Ureter (tissue), 1 donor: ENCODE measurements at places on chromosomes 6 and 20. TPM values are rescaled to one million over a fixed set of nuclear protein-coding genes. Genes with fewer than 3 reads are reported as not detected.
A peak's percentile ranks its signal among the peaks of the same experiment; 100 is the strongest.

The TPD52L1 gene
- total RNA-seq = 54.8 TPM

GRCh38 chr20:54649511-54649962 lies 174.1 kb downstream of the DOK5 start:
- DNase-seq = peak; percentile 88

- no peak for DNase-seq
Observed at GRCh38 chr6:38549795-38550194, 89.9 kb downstream of the BTBD9 start.

- no peak for DNase-seq
Observed at GRCh38 chr20:63378626-63379025, 17.5 kb upstream of the CHRNA4 start.

The PKIG gene
- total RNA-seq = 95.0 TPM
